Activated T-helper 17 cell treated with anti-CD3 and anti-CD28 coated beads, Interleukin-2, amount 50 U/mL, for 72 hours (primary cell): ENCODE measurements at places on chromosomes 2 and 18. TPM values are rescaled to one million over a fixed set of nuclear protein-coding genes. Genes with fewer than 3 reads are reported as not detected.

DNA sequence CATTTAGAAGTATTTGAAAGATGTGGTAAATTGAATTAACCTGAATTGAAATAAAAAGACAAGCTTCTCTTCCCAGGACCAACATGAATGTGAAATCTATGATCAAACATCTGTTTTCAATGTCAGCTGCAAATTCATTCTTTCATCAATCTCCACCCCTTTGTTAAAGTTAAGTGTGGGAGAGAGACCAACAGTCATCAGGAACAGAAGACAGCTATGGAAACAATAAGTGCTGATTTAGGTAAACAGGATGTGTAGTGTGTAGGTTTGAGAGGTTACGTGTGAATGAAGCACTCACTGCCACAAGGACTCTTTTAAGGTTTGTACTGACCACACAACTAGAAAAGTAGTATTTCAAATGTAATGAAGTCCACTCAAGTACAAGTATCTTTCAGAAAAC, 1659.8 kb upstream of the CELF4 start:
- ATAC-seq, result no peak

DNA sequence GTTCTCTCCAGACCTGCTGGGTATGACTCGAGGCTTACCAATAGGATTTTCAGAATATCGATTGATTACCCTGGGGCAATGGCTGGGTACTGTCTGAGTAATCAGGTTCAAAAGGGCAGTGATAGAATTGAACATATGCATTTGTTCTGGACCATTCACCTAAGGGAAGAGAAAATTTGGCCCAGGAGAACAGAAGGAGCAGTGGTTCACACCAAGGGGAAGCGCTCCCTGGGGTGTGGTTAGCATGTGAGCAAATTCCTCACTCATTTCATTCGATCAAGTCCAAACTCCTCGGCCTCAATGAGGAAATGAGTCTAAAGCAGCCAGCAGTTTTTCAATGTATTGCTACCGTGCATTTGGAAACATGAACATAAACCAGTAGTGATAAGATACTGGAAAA, 55.6 kb downstream of the CYP26B1 start:
- no peak for ATAC-seq

DNA sequence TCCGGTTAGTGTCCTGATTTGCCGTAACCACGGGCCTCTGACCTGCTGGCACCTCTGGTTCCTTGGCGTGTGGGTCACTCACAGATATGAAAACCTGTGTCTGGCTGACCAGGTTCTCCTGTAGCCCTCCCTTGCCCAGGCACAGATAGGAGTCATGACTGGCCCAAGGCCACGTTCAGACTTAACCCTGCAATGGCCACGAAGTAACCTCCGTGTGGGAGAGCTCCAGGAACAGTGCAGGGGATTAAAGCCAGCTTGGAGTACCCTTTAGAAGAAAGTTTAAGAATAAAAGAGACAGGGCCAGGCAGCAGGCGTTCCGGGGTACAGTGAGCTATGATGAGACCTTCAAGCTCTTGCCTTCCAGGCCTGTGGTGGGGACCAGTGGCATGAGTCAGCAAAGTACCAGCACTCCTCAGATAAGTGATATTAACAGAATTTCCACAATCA, 25.5 kb downstream of the CENPO start:
- ATAC-seq, result no peak

GRCh38 chr2:40721595-40721994, 269.7 kb upstream of the SLC8A1 start:
- peak; percentile 12 for ATAC-seq

- ATAC-seq, result no peak
Measured at GRCh38 chr2:214126135-214126534, 284.7 kb upstream of the VWC2L start.

- no peak for ATAC-seq
Measured at GRCh38 chr2:202721621-202722020, 86.9 kb downstream of the FAM117B start.

The SLC19A3 gene
- not detected for total RNA-seq

The POTEC gene
- not detected for total RNA-seq

The ARHGAP25 gene
- 95.9 TPM for total RNA-seq
